Thymus (tissue), 14 donors: ENCODE measurements at places on chromosomes 5 and 9. TPM values are rescaled to one million over a fixed set of nuclear protein-coding genes. Genes with fewer than 3 reads are reported as not detected.

The RASGRF2 gene
- total RNA-seq = 0.76 TPM

The FOXD4 gene
- 0.38 TPM for total RNA-seq

The QRFP gene
- total RNA-seq = 0.05 TPM

The NMUR2 gene
- total RNA-seq = 0.05 TPM

The CDX1 gene
- total RNA-seq = 0.85 TPM

The BARX1 gene
- total RNA-seq = 0.14 TPM

The TNC gene
- total RNA-seq = 31.5 TPM

The NDOR1 gene
- total RNA-seq = 4.7 TPM

The CDC20B gene
- total RNA-seq = 0.19 TPM

The GARIN3 gene
- total RNA-seq = not detected

The TAF1L gene
- not detected for total RNA-seq

The FAT2 gene
- 5.1 TPM for total RNA-seq

The SV2C gene
- 0.05 TPM for total RNA-seq

The SEC24A gene
- 7.5 TPM for total RNA-seq

The ARAP3 gene
- total RNA-seq = 0.71 TPM

The HNRNPK gene
- 585 TPM for total RNA-seq

The PCDHGA1 gene
- 0.09 TPM for total RNA-seq

The DNAJC25 gene
- total RNA-seq = 3.5 TPM

The NR5A1 gene
- total RNA-seq = 0.52 TPM

The ADAMTSL2 gene
- total RNA-seq = 1.7 TPM

The HAVCR2 gene
- total RNA-seq = 14.5 TPM

The HAND1 gene
- total RNA-seq = 0.19 TPM

The PCDHGC5 gene
- 0.19 TPM for total RNA-seq

The MTX3 gene
- 6.2 TPM for total RNA-seq

The SUSD3 gene
- 43.8 TPM for total RNA-seq

The SPACA9 gene
- 4.6 TPM for total RNA-seq

The PCDHB2 gene
- total RNA-seq = 0.24 TPM

The MSMP gene
- total RNA-seq = not detected

The PCDHGA5 gene
- 0.19 TPM for total RNA-seq

The DRD1 gene
- total RNA-seq = 0.80 TPM

The SAP30L gene
- total RNA-seq = 33.1 TPM

The COL27A1 gene
- total RNA-seq = 12.6 TPM

The HSD17B4 gene
- 97.6 TPM for total RNA-seq

The MARCHF3 gene
- 5.0 TPM for total RNA-seq

The ACTBL2 gene
- total RNA-seq = not detected

The PLPP7 gene
- 0.52 TPM for total RNA-seq

The GPX3 gene
- total RNA-seq = 2.7 TPM

The PHYKPL gene
- total RNA-seq = 33.5 TPM

The OSMR gene
- 7.6 TPM for total RNA-seq

The HMGXB3 gene
- total RNA-seq = 14.0 TPM

The GPR151 gene
- total RNA-seq = under 0.01 TPM

The SPINK4 gene
- 0.38 TPM for total RNA-seq

The BARHL1 gene
- not detected for total RNA-seq

The TMEM215 gene
- total RNA-seq = not detected

The BTNL3 gene
- not detected for total RNA-seq

The PCDHGB7 gene
- total RNA-seq = 0.85 TPM

The TXNDC8 gene
- total RNA-seq = not detected

The CKMT2 gene
- total RNA-seq = 0.33 TPM

The SELENOP gene
- 115 TPM for total RNA-seq

The ANKRD34B gene
- 0.05 TPM for total RNA-seq

The STK10 gene
- 22.0 TPM for total RNA-seq

The CNTFR gene
- 3.9 TPM for total RNA-seq
